ENCODE measurements at places on chromosomes 3 and 15.

DNA sequence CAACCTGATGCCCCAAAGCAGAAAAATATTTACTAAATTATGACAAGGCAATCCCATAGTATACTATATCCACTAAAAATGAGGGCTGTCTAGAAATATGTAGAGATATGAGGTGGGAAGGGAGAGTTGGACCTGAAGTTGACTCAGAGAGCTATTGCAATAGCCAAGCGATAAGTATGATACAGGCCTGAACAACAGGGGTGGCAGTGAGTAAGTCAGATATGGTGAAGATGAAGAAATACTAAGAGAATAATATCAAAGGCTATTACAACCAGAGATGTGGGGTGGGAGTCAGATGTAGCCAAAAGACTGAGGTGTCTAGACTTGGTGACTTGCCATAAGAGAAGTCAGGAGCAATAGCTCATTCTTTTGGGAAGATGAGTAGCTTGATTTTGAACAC is 9.2 kb downstream of the HSPBAP1 start:
- no peak for DNase-seq

- DNase-seq = no peak
Measured at GRCh38 chr3:3109407-3110298, 521 bp downstream of the IL5RA start.

DNA sequence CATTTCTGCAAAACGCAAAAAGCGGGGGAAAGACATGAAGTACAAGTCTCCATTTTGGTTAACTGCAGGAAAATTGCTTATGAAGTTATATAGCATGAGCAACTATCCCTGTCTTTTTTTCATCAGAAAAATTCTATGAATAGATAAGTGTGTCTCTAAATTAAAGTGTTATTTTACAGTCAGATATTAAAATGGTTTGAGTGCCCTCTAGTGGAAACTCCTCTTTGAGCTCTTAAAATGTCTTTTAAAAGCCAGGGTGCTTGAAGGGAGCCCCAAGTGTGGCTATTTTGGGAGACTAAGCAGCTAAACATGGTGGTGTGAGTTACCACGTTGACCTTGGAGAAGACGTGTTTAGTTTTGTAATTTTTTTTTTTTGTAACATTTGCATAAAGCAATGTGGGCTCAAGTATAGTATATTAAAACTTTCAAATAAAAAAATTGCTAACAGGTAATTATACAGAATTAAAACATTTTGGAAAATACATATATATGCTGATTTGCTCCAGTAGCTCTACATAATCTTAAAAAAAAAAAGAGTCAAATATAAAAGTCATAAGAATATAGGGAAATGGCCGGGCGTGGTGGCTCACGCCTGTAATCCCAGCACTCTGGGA is 77.2 kb downstream of the PPP2R3A start:
- DNase-seq = peak; percentile 27

DNA sequence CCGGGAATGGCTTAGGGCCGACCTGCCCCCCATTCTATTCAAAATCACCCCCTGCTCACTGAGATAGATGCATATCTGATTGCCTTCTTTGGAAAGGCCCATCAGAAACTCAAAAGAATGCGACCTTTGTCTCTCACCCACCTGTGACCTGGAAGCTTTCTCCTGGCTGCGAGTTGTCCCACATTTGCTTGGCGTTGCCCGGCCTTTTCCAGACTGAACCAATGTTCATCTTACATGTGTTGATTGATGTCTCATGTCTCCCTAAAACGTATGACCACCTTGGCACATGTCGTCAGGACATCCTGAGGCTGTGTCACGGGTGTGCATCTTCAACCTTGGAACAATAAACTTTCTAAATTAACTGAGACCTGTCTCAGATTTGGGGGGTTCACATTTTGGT is 3.4 kb upstream of the MUC20 start:
- no peak for DNase-seq

GRCh38 chr15:51736069-51736468 is 1.4 kb downstream of the LYSMD2 start:
- DNase-seq = no peak

GRCh38 chr3:62942227-62942626 is 67.0 kb upstream of the CADPS start:
- DNase-seq = no peak

- peak; percentile 76 for DNase-seq
Measured at GRCh38 chr3:69791106-69791505, 51.8 kb downstream of the MITF start.

DNA sequence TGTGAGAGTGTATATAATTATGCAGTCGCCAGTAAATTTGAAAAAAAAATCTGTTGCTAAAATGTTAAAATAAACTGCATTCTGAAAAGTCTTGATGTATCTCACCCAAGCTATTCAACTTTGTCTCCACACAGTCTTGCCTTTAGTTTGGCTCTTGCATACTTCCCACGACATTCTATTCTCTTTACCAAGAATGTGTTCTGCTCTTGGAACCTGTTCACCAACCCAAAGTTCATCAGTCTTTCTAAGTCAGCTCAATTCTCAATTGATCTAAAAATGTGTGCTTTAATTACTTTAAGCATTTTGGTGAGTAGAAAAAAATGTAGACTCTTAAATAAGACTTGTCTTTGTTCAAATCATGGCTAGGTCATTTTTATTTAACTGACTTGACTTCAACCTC is 657.7 kb upstream of the TBL1XR1 start:
- DNase-seq = no peak

- DNase-seq = no peak
Measured at GRCh38 chr3:161296814-161297213, 74.5 kb downstream of the SPTSSB start.

DNA sequence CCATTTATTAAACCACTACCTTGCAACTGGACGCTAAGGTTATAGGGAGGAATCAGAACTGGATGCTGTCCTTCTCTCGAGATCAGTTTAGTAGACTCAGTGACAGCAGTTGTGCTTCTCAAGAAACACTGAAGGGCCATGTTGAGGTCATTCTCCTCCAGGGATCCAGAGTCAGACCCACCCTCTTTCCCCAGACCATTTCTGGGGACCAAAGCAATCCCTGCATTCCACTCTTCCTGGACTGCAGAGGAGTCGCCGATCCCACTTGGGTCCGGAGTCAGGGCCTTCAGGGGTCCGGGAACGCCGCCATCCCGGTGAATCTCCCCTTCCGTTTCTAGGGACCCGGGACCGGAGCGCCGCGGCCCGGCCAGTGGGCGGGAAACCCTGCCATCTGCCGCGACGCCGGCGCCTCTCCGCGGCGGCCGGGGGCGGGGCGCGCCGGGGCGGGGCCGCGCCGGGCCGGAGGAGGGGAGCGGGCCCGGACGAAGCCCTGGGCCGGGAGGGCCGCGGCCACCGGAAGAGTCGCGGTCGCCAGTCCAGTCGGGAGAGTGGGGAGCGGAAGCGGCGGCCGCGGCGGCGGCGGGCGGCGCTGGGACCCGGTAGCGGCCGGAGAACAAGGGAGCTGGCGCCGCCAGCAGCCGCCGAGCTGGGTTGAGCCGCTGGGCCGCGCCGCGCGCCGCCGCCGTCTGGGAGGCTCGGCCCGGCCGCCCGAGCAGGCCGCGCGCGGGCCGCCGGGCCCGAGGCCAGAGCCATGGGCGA is at the start of gene DVL3:
DVL3 (plus strand) TSS at position 493 of the 759 bp plus-strand sequence; CDS start at position 752, 259 bp downstream.
- DNase-seq = no peak

DNA sequence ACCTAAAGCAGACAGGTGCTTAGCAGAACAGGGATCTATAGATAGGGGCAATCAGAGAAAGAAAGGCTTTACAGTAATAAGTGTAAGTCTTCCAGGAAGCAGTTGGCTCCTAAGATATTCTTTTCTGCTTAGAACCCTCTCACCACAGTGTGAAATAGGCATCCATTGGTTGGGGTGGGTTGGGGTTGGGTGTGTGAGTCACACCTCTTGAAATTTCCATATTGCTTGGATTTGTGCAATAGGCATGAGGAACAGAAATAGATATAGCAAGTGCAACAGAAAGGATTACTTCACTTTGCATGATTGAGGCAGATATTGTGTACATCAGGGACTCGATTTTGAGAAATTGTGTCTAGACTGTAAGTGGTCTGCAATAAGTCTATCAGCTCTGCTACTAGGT is 200.1 kb upstream of the GAP43 start:
- no peak for DNase-seq

GRCh38 chr3:98903705-98904481 is 2.4 kb upstream of the DCBLD2 start:
- DNase-seq = no peak

- DNase-seq = no peak
Measured at GRCh38 chr3:61343543-61343942, 92.3 kb upstream of the FHIT start.

DNA sequence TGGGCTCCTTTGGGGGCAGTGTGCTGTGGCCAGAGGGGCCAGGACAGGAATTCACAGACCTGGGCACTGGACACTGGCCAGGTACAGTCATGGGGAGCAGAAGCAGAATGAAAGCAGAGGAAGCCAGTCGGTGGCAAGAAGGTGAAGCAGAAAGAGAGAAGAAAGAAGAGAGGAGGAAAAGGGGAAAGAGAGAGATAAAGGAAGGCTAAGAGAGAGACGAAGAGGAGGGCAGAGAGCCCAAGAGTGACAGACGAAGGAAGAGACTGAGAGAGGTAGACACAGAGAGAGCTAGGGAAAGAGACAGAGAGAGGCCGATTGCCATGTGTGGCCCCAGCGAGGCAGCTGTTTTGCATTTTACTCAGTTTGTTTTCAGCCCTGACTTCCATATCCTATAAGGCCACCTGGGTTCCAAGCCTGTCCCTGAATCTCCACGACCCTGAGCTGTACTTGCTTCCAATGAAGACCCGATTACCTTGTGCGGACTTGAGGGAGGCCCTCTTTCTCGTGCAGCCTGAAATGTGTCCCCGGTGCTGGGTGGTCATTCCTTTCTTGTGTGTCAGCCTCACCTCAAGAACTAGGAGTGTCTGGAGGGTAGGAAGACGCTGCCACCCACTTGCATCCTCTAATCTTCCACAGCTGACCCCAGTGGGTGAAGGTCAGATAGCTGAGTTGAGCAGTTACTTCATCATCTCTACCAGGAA is 73.9 kb downstream of the LSM3 start:
- no peak for DNase-seq

DNA sequence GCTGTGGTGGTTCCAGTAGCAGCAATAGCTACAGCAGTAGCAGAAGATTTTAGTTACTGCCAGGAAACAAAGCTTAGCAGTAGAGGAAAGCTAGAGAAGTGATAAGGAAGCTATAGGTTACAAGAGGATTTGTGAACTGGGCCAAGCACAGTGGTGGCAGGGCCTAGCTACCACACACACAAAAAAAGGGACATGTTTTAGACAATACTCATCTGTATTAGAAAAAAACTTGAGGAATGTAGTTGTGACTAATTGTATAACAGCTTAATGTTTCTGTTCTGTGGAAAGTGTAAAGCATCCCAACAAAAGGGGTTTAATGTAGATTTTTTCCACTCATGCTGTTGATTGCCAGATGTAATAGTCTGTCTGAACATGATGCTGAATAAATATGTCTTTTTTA is 29.9 kb upstream of the PFN2 start:
- no peak for DNase-seq

DNA sequence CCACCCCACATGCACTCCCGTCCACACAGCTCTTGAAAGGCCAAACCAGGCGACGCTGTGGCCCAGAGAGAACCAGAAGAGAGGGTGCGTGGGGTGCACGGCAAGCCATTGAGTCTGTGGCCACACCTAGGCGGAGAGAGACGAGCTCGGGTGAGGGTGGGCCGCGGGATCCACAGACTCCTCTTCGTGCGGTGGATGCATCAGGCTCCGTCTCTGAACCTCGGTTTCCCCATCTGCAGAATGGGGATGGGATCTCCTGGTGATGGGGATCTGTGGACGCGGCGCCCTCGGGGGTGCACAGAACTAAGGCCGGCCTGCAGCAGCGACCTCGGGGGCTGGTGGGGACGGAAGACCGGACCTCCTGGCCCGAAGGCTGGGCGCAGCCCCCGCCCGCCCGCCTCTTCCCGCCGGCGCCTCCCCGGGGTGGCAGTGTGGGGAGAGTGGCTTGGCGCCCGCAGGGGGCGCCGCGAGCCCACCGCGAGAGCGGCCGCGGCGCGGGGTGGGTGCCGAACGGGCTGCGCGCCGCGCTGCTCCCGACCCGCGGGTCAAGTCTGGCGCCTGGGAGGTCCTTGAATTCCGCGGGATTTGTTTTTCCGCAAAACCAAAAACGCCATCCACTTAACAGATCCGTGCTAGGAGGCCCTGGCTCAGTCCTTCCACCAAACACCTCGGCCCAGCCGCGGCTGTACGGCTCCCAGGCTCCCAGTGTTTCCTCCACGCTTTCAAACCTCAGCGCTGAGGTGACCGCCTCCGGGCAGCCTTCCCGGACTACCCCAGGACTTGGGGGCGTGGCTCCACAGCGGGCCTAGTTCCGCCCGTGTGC is 13.2 kb upstream of the ADPGK start:
- DNase-seq = peak; percentile 44

DNA sequence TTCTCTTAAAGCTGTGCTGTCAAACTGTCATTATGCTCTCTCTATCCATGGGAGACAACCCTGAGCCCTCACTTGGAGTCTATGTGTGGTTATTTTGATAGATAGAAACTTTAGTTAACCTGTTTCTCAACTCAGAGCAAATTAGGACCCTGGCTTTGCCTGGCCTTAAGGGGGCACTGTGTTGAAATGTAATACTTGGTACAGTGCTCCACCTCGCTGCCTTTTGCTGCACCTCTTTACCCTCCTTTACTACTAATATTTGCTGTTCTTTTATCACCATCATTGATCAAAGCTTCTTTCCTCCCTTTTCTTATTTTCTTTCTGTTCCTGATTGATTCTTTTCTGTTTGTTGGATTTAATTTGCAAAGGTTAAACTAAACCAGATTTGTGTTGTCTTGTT is 34.3 kb downstream of the STT3B start:
- DNase-seq = no peak

DNA sequence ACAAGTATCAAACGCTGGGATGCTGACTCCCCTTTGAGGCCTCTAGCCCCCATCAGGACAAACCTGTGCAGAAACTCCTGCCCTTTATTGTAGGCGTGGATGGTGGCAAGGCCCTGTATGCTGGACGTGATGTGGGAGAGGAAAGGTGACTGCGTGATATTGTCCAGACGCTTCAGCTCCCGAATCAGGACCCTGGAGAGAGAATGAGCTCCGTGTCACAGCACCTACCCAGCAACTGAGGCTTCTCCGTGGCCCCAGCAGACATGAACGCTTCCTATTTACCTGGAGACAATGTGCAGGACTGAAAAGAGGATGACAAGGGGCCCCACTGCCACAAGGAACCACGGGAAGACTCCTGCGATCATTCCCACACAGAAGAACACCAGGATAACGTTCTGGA is 65.0 kb upstream of the PARL start:
- no peak for DNase-seq

GRCh38 chr15:70853318-70853972 is 512 bp downstream of the LARP6 start:
- DNase-seq = no peak

GRCh38 chr3:36097209-36097608 is 283.1 kb upstream of the STAC start:
- DNase-seq = no peak
